ENCODE measurements at places on chromosomes 1 and 21. TPM values are rescaled to one million over a fixed set of nuclear protein-coding genes. Genes with fewer than 3 reads are reported as not detected.
A peak's percentile ranks its signal among the peaks of the same experiment; 100 is the strongest.

NKAIN1 gene
- total RNA-seq, result 59.1 TPM

DNA sequence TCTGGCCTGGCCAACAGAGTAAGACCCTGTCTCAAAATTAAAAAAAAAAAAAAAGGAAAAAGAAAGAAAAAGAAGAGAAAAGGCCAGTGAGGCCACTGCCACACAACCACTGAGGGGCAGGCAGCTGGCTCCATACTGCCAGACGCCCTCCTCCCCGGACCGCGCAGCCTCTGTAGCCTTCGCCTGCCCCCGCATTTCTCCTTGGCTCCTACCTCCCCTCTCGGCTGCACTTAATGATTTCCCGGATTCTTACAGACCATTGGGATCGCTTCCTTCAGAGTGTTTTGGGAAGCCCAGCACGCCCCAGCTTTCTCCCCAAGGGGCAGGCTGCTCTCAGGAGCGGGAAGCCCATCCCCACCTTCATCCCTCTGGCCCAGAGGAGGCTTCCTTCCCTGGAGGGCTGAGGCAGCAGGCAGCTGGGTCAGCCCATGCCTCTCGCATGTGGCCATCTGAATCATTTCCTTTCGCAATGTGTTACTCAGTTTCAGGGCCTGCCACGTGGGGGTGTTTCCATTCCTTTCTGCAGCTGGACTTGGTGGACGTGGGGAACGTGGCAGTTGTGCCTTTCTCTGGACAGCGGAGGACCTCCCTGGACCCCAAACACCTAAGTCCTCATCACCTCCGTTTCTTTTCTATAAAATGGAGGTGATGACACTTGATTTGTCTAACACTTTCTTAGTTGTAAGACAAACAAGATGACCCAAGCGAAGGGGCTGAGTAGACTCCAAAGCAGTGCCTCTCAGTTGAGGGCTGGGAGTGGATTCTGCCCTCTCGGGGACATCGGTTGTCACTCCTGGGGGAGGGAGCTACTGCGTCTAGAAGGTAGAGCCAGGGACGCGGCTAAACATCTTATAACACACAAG is 2.3 kb downstream of the SLC2A5 start:
- DNase-seq, result no peak

GRCh38 chr1:204121840-204122555 is 29.8 kb downstream of the ETNK2 start:
- no peak for DNase-seq

DNA sequence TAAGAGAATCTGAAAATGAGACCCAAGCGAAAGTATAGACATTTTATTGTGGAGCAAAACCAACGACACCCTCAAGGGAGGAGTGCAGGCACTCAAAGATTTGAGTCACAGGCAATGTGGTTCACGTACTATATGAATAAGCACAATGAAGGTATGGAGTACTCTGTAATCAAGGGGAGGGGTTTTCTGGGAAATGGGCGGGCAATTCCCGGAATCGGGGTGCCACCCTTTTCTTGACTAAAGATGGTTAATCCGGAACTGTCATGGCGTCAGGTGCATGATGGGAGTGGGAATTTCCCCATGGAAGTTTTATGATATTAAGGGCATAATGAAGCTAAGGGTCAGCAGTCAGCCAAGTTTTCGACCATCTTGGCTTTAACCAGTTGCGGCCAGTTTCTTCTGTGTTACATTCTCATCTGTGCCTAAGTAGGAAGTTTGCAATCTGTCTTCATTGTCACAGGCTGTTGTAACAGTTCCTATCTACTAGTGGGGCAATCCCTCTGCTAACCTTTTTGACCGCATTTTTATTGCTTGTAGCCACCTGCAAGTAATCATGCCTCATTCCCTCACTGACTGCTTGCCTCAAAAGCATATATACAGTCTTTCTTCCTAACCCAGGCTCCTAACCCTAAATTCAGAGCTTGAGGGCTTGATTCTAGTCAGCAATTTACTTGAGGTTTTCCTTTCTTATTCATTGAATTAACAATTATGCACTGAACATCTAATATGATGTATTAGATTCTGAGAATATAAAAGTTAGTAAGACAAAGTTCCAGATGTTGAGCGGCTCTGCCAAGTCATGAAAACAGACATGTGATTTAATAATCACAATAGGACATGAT is 775 bp upstream of the AIM2 start:
- DNase-seq, result no peak

- no peak for DNase-seq
Measured at GRCh38 chr1:10973956-10974881, 38.2 kb upstream of the TARDBP start.

DNA sequence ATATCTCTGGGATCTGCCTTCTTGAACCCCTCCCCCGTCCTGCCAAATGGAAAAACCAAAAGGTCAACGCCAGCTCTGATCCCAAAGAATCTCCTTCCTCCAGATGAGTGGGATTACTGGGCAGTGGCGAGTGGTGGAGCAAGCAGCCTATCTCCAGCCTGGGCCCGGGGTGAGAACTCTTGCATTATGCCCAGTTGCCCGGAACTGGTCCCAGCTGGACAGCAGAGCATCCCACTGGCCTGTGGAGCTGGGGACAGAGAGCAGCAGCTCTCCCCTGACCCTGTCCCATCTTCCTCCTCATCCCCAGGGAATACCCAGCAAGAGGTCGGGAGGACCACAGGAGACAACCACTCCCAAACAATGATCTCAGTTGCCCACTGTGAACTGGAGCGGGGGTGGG is 130.5 kb downstream of the TMEM53 start:
- peak; percentile 78 for DNase-seq

GRCh38 chr21:44199448-44199847 is 41.3 kb downstream of the ICOSLG start:
- DNase-seq, result peak; percentile 53
